Mesendoderm (in vitro differentiated cells): ENCODE measurements at places on chromosomes 6 and 20.
A peak's percentile ranks its signal among the peaks of the same experiment; 100 is the strongest.

DNA sequence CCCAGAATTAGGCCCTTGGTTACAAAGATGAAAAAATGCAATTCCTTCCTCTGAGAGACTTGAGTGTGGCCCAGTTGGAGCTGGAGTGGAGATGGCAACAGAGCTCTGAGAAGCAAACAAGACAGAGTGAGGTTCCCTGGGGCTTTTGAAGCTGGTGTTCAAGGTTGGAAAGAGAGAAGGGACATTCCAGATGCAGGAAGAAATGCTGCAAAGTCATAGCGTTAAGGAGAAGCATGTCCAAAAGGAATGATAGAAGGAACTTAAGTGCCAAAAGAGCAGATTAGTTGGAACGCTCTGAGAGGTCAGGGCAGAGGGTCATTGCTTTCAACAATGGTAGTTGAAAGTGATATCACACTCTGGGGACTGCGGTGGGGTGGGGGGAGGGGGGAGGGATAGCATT is 251.8 kb downstream of the TBC1D7 start:
- DNase-seq: peak; percentile 8

DNA sequence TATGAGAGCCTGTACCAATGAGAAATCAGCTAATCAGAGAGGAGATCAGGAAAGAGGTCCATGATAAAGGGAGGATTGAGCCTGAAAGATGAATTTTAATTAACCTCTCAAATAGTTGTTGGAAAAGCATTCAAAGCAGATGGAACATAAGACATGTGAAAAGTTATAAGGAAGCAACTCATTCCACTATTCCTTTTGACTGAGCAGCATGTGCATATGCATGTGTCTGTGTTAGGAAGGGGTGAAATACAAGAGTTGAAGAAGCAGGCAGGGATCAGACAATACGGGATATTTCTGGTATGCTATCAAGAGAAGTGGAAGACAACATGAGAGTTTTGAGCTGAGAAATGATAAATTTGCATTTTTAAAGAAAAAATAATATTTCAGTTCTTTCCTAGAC is 624.8 kb upstream of the PTCHD4 start:
- no peak for DNase-seq

- no peak for DNase-seq
Measured at GRCh38 chr6:38589367-38589720, 50.4 kb downstream of the BTBD9 start.

GRCh38 chr20:24773168-24773567 is 175.9 kb upstream of the CST7 start:
- no peak for DNase-seq

- peak; percentile 93 for DNase-seq
Measured at GRCh38 chr6:52839124-52840055, 1.2 kb downstream of the GSTA5 start.

DNA sequence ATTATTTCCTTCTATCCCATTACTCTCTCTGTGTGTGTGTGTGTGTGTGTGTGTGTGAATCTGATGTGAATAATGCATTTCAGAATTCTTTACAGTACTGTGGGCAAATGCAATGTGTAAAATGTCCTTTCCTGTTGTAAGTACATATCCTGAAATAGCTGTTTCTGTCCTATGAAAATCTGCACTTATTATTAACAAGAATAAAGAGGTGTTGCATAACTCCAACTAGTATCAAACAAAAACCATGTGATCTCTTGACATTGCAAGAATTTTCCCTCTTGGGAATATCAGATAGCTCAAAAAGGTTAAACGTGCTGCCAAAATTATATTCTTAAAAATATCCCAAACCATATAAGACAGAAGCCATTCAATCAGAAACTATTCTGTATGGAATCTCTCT is 52.0 kb downstream of the LGSN start:
- DNase-seq: no peak

DNA sequence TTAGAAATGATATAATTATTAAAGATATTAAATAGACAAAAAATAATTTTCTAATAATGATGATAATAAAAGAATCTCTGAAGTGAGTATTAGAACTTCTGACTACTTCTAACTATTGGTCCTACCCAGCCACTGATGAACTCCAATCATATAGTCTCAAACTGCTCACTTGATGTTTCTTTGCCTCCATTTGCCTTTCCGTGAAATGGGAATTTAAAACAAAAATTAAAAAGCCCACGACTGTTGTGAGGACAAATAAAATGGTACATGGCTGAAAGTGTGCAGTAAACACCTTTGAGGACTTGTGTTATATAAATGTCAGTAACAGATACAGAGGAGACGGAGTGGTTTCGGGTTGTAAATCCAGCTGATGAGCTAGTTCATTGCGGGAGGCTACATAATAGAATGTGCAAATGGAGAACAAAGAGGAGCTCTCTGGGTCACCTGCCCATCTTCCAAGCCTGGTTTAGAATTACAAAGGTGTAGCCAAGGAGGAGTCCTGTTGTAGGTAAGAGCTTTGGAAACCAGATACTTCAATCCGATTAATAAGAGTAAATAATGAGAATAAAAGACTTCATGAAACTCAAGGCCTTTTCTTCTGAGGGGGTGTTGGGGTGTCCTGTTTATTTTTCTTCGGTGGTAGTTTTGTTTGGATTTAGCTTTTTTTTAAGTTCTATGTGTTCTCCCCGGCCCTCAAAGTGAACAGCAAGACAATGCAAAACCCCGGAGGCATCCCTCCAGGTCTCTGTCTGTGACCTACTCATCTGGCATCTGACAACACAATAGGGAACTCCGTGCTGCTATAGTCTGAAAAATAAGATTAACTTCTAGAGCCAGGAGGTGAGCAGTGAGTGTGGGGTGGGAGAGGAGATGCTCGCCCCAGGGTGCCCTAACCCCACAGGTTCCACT is 4.4 kb upstream of the PXDC1 start:
- DNase-seq: peak; percentile 78

- peak; percentile 68 for DNase-seq
Measured at GRCh38 chr6:79586548-79586947, 44.6 kb upstream of the SH3BGRL2 start.

- DNase-seq: no peak
Measured at GRCh38 chr6:145626857-145627256, 108.5 kb downstream of the EPM2A start.

- DNase-seq: peak; percentile 49
Measured at GRCh38 chr6:166402582-166403277, 20.0 kb upstream of the MPC1 start.

- DNase-seq: no peak
Measured at GRCh38 chr6:35669451-35670045, 19.2 kb downstream of the FKBP5 start.

GRCh38 chr6:149223904-149224351 is 93.6 kb upstream of the TAB2 start:
- no peak for DNase-seq

GRCh38 chr6:167571550-167571949 is 246.7 kb downstream of the TTLL2 start:
- no peak for DNase-seq

GRCh38 chr6:161748535-161749416 is 474.9 kb upstream of the AGPAT4 start:
- DNase-seq: peak; percentile 88

GRCh38 chr20:36496707-36497669 is 44.3 kb upstream of the MYL9 start:
- no peak for DNase-seq

DNA sequence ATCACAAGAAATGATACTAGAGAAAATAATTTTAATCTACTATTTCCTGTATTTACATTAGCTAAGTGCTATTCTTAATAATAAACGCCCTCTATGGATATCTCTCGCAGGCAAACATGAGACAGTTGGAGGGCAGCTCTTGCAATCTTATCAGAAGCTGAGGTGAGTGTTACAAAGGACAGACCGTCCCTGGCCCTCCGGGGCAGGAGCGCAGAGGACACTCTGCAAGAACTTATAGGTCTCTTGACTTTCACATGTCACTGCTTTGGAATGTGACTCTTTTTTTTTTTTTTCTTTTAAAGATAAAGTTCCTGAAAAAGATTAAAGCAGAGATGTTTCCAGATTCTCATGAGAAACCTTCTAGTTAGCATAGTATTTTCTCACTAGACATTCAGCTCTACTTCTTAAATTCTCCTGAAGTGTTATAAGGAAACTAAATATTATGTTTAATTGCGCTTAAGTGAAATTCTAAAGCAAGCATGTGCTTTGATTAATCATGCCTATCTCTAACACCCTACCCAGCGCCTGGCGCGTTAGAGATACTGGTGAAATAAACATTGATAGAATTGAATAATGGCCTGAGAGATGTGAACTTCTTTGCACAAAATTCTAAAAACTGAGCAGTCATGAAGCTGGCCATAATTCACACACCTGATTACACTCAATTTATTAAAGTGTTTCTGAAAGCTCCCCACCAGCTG is 57.4 kb downstream of the SYTL3 start:
- peak; percentile 99 for DNase-seq

- DNase-seq: peak; percentile 16
Measured at GRCh38 chr6:152981989-152982903, 595 bp downstream of the FBXO5 start.

DNA sequence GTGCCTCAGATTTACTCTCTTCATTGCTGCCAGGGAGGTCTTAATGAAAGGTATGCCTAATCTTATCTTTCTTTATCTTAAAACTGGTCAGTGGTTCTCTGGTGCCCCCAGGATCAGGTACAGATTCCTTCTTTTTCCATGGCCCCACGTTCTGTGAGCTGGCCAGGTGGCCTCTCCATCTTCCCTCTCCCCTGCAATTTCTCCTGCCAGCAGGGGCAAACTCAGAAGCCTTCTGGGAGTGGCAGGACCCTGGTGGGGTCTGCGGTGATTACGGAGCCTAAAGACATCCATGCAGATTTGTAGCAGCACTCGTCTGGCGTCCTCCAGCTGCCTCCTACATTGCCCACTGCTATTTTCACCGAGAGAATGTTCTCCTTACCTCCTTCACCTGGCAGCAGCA is 95.8 kb downstream of the CCDC170 start:
- peak; percentile 80 for DNase-seq

GRCh38 chr20:62557462-62557861 is 81.7 kb upstream of the GATA5 start:
- no peak for DNase-seq

DNA sequence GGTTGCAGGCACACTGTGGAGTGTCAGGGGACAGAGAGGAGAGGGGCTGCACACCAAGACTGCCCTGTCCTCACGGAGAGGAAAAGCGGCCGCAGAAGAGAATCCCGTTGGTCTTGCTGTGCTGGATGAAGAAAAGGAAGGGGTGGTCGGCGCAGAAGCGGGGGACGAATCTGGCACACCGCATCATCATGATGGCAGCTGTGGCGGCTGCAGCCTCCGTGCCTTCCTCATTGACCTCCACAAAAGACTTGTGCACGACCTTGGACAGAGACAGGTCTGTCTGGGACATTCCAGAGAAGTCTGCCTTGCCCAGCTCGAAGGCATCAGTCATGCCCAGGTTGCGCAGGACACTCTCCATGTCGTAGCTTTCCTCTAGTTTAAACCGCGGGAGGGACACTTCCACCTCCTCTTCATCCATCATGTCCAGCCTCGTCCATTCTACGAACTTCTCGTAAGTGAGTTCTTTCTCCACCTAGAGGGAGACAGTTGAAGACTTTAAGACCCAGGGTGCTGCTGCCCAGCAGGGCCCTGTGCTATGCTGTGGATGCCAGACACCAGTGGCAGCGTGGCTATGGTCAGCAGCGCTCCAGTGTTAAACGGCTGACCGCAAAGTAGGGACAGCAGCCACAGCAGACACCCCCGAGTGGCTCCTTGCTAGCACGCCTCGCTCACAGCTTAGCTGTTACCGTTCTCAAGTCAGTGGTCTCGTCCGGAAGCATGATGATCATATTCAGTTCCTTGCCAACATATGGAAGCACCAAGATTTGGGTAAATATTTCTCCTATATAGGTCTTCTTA is 22.9 kb downstream of the SERPINB6 start:
- DNase-seq: no peak
